Stimulated activated CD4-positive, alpha-beta T cell treated with anti-CD3 and anti-CD28 coated beads, TNF-alpha, amount 100 ng/mL, for 48 hours (primary cell): ENCODE measurements at places on chromosomes 13 and 19.

GRCh38 chr19:49497047-49497788 is 984 bp downstream of the RPS11 start:
- no peak for DNase-seq

GRCh38 chr19:3243819-3244700 is 19.6 kb downstream of the CELF5 start:
- no peak for DNase-seq

- DNase-seq = no peak
Measured at GRCh38 chr19:5091684-5092480, 123.0 kb downstream of the KDM4B start.

GRCh38 chr19:15293781-15294491 is 38.4 kb downstream of the BRD4 start:
- DNase-seq = no peak
